ENCODE measurements at places on chromosomes 2 and 18.

GRCh38 chr2:66305718-66306117, 129.2 kb upstream of the MEIS1 start:
- DNase-seq = no peak

DNA sequence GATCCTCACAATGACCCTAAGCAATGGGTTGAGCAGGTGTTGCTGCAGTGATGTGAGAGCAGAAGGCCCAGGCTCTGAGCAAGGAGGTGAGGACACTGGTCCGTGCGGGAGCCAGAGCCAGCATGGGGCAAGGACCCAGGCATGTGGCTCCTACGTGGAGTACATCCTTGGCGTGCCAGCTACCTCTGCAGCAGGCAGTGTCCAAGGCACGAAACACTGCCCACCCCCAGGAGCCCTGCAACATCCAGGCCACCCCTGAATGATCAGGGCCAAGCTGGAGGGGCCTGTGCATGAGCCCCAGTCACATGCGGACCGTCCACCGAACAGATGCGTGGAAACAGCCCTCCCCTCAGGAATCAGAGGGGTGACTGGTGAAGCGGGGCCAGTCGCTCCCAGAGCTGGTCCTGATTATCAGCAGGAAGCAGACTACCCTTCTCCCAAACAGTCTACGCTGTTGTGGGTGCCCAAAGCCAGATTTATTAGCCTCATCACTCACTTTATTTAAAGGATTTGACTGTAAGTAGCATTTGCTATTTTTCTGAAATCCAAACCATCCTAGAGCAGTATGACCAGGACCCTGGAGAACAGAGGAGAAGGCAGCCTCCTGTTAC, 16.8 kb downstream of the CELF4 start:
- DNase-seq = no peak

DNA sequence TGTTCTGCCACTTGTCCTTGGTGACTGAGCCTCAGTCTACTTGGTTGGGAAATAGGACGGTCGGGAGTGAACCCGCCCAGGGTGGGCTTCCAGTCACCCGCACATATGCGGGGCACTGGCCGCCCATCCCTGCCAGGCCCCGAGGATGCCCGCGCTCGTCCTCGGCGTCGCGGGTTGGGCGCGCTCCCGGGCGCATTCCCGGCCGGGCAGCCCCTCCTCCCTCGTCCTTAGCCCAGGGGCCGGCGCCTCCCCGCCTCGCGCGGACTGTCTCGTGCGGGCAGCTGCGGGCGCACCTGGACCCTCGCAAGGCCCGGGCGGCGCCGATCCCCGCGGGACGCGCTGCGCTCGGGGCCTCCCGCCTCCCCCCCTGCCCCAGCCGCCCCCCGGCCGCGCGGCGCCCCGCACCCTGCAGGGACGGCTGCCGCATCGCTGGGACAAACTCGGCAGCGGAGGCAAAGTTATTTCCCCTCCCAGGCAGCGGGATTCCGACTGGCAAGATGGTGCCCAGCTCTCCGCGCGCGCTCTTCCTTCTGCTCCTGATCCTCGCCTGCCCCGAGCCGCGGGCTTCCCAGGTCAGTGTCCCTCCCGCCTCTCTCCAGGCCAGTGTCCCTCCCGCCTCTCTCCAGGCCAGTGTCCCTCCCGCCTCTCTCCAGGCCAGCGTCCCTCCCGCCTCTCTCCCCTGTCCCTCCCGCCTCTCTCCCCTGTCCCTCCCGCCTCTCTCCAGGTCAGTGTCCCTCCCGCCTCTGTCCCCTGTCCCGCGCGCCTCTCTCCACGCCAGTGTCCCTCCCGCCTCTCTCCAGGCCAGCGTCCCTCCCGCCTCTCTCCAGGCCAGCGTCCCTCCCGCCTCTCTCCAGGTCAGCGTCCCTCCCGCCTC, at the start of gene FBLN7:
Gene FBLN7, plus strand, starts transcription at position 227 of the 874 bp plus-strand sequence. Its CDS starts 271 bp downstream, at position 498.
- no peak for DNase-seq

DNA sequence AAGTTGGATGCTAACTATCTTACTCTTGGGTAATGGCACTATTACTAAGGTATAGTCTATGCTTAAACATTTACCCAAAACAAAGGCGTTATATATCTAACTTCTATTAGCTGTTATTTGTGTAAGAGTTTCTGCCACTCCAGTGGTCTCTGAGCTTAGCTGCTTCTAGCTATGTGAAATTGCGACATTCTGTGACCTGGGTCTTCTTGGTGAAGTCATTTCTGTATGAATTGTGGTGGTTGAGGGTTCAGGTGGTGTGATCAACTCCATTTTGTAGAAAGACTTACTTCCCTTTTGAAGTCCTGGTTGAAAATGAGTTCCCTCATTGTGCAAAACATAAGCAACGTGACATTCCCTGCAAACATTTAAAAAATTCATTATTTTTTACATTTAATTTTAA, 221.6 kb downstream of the PIK3C3 start:
- no peak for DNase-seq

- DNase-seq = peak; percentile 7
These were observed 322.3 kb downstream of the FSIP2 start for GRCh38 chr2:186060744-186061440.

DNA sequence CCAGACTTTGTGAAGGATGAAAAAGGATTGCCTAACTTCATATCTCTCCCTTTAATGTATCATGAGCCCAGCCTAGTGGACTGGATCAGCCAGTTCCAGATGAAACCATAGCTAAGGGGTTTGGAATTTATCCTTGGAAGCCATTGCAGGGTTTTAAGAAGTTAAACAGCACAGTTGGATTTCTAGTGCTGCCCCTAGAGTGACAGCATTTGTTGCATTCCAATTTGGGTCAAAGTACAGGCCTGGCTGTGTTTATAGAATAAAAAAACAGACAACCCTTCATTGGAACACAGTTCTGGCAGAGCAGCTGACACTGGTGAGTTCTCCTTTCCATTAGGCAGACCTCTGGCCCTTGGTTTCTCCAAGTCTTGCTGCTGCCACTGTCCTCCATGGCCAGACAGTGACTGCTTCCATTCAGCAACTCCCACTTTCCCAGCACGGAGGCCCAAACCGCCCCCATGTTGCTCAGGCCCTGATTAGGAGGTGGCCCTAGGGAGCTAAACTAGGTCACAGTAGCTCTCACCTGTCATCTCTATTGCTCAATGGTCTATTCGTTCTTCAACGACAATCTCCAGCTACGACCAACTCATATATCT, 8.0 kb downstream of the GPR39 start:
- DNase-seq = no peak

GRCh38 chr2:27703638-27704341, 40.1 kb downstream of the SLC4A1AP start:
- peak; percentile 94 for DNase-seq

- no peak for DNase-seq
These were observed 5.0 kb downstream of the SLC66A3 start for GRCh38 chr2:11160256-11160655.

GRCh38 chr2:3601561-3602271, 6.8 kb downstream of the COLEC11 start:
- DNase-seq = no peak

- DNase-seq = no peak
These were observed 34.8 kb upstream of the SP5 start for GRCh38 chr2:170680172-170680941.

DNA sequence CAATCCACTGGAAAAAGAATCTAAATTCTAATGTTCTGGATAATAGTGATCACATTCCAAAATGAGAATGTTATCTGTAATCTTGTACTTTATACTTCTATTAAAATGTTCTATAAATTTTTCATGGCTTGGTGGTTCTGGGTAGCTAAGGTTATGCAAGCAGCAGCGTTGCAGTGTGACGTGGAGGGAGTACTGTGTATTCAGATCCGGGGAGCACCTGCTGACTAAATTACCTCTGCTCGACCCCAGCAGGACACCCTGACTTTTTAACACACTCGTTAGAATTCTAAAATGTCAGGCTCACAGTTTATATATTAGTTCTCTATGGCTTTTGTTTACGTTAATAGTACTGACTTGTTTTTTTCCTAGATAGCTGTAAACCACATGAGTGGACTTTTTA, 13.0 kb downstream of the ATIC start:
- DNase-seq = no peak

GRCh38 chr18:12852566-12853315, 31.3 kb downstream of the PTPN2 start:
- no peak for DNase-seq

DNA sequence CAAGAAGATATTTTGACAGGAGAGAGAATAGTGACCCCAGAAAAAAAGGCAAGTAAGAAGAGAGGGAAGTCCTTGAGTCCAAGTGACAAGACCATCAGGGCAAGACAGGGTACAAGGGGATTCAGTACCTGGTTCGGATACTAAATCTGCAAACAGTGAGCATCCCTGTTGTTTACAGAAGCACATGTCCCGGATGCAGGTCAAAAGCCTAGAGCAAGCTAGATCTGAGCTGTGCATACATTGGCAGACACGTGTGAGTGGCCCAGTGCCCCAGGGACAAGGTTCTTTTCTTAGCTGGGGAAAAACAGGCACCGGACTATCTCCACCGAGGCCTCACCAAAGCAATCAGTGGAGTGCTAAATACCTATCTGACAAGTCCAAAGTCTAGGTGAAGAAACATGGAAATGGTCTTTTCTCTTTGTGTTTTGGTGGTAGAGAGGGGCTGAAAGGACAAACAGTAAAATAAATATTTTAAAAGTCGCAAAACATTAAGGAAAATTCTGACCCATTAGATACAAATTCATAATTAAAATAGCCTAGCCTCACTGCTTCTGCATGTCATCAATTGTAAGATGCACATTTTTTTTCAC, 165.2 kb downstream of the SUCLG1 start:
- no peak for DNase-seq

DNA sequence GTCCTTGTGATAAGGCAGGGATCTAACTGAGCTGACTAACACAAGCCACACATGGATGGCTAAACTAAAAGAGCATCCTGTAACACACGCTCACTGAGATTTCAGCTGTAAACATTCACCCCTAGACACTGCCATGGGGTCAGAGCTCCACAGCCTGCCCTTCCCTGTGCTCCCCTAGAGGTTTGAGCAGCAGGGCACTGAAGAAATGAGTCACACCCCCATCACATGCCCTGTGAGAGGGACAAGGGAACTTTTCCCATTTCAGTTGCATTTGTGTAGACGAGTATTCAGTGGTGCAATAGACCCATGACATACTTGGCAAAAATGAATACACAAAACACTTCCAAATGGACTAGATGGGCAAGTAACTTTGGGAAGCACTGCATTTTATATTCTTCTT, 402.4 kb upstream of the LRRTM1 start:
- DNase-seq = no peak

GRCh38 chr2:237682856-237683670, 55.7 kb downstream of the LRRFIP1 start:
- no peak for DNase-seq
